Hippocampal formation (tissue), 2 donors: ENCODE measurements at places on chromosomes 5 and 9.
A peak's percentile ranks its signal among the peaks of the same experiment; 100 is the strongest.

GRCh38 chr9:130521715-130522114, 57.7 kb upstream of the FUBP3 start:
- DNase-seq, result no peak

DNA sequence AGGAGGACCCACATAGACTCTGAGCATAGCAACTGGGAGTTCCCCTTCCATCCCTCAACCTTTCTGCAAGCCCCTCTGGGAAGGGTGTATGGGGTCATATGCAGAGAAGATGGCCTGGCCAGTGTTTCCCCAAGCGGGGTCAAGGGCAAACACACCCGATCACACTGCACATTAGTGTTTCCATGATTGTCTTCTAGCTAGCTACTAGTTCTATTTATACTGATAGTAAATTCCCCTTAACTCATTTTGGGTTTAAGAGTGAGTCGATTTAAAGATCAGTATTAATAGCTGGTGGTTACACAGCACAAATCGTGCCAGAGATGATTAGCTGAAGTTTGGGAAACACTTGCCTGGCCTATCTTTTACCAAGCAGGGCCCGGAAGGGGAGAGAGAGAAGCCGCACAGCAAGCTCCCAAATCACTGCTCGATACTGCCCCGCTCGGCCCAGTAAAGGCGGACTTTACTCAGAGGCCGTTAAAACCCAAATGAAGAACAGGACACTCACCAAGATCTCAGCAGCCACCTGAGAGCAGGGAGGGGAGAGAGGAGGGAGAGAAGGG, 29.4 kb upstream of the TNIP1 start:
- DNase-seq, result no peak

DNA sequence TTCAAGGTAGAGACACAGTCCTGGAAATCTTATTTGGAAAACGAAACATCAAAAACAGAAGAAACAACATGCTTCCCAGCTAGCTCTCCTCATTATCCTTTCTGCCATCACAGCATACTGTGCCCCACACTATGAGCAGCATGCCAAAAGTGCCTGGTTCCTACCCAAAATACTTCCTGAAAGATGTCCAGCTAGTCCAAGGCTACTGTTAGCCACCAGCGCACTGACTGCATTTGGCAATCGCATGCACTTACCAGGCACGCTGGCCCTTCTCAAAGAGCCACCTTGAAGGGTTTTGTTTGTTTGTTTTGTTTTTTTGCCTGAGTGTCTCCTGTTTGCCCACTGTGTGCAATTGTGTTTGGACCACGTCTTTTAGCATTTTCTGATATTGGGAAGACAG, 6.8 kb downstream of the HSPB3 start:
- no peak for DNase-seq

GRCh38 chr5:71631070-71631469, 43.9 kb downstream of the MCCC2 start:
- no peak for DNase-seq

DNA sequence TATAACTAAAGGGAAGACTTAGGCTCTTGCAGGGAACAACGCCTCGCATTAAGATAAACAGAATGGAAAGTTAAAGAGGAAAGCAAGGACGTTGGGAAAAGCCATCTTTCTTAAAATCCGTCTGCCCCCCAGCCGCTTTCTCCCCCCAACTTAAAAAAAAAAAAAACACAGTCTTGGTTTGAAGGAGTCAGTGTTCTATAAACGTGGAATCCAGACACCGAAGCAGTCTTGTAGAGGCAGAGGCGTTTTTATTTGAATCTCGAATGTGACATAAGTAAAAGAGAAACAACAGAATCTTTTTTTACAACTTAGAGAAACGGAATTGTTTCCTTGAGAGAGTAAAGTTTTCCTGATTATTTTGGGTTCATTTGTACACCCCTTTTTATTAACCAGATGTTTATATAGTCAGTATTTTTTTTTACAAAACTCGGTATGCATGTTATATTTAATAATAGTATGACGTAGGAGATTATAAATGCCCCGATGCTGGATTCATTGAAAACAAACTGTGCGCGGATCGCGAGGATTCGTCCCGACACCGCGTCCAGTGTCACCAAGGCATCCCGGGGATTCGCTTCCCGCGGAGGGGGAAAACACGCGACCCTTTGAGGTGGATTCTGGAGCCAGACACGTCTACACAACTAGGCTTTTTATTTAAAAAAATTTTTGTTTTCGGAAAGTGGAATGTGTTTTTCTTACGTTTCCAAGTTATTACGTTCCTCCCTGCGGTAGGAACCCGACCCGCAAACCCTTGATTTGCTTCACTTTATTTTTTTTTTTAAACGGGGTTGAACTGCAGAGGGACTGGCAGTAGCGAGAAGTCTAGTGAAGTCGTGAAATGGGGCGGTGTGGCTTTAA, 6.7 kb downstream of the PTCH1 start:
- DNase-seq, result no peak

- DNase-seq, result no peak
Measured at GRCh38 chr9:4927701-4928100, 57.4 kb upstream of the JAK2 start.

- DNase-seq, result no peak
Measured at GRCh38 chr9:18999173-18999785, 33.7 kb downstream of the SAXO1 start.

DNA sequence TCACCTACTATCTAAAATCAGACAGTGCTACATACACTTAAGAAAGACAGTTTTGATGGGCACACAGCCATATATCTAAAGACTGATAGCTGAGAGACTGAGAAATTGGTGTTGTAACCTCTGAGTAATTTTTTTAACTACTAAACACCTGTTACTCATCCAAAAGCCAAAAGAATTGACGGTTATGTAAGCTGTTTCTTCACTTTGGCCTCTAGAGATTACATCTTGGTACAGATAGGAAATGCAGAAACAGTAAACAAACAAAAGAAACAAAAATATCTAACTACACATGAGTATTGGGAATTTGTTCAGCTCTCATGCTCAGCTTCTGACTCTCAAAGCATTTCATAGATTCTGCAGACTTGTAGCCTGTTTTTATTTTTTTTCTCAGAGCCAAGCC, 152.1 kb upstream of the GAS1 start:
- no peak for DNase-seq

DNA sequence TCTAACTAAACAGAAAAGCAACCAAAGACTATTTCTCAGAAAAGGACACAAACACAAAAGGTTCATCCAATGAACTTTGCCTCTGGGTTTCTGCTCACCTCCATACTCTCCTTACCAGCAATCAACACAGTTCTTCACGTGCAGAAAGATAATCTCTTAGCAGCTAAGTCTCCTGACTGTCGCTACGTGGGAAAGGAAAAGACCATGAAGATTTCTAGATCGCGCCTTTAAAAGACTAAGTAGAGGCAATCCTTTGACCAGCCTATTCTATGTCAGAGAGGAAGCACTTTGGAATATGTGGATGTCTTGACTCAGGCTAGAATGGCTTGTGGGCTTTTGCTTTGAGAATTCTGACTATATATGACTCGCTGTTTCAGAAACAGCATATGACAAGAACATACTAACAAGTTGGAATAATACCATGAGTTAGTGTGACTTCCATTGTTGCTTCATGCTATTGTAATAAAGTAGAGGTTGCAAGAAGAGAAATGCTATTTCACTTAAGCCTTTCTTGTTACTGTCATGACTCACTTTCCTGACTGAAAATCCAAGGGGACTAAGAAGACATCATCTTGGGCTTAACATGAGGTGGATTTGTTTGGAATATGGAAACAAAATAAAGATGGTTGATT, 339.5 kb upstream of the RFX3 start:
- DNase-seq, result no peak

- DNase-seq, result no peak
Measured at GRCh38 chr9:35357116-35357515, 132.8 kb upstream of the RUSC2 start.

DNA sequence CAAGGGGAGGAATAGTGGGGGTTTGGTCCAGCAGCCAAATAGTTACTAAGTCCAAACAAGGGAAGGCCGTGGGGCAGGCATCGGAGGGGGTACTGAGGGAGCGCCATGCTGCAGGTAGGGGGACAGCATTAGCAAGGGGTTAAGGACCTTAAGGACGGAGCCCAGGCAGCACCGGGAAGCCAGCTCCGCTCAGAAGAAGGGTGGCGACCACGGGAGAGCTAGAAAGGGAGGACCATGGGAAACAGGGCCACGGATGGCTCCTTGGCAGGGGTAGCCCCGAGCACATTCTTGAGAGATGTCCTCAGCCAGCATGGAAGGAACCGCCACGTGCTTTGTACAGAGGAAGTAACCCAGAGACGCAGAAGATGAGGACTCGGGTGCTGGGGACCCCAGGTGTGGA, 76.2 kb upstream of the STXBP1 start:
- no peak for DNase-seq

- peak; percentile 83 for DNase-seq
Measured at GRCh38 chr9:121289026-121289771, 21.2 kb downstream of the GSN start.

DNA sequence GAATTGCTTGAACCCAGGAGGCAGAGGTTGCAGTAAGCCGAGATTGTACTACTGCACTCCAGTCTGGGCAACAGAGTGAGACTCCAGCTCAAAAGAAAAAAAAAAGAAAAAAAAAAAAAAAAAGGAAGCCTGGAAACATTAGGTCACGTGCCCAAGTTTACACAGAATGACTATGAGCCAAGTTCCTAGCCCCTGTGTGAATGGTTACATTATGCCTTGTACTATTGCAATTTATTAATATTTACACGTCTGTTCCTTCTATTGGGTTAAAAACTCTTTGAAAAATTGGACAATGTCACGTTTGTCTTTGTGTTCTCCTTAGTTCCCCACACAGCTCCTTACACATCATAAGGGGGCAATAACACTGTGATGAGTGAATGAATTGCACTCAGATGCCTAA, 33.5 kb upstream of the SLC28A3 start:
- no peak for DNase-seq

DNA sequence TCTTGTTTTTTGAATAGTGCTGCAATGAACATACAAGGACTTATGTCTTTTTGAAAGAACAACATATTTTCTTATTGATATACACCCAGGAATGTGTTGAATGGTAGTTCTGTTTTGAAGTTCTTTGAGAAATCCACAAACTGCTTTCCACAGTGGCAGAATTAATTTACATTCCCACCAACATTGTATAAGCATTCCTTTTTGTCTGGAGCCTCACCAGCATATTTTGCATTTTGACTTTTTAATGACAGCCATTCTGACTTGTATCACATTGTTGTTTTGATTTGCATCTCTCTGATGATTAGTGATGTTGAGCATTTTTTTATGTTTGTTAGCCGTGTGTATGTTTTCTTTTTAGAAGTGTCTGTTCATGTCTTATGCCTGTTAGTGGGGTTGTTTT, 524.9 kb downstream of the SEMA5A start:
- no peak for DNase-seq

GRCh38 chr9:74861071-74861470, 26.6 kb downstream of the TRPM6 start:
- no peak for DNase-seq

- DNase-seq, result no peak
Measured at GRCh38 chr9:114314881-114315722, 7.8 kb upstream of the ORM1 start.

GRCh38 chr9:27468000-27468399, 56.1 kb upstream of the IFNK start:
- DNase-seq, result no peak

DNA sequence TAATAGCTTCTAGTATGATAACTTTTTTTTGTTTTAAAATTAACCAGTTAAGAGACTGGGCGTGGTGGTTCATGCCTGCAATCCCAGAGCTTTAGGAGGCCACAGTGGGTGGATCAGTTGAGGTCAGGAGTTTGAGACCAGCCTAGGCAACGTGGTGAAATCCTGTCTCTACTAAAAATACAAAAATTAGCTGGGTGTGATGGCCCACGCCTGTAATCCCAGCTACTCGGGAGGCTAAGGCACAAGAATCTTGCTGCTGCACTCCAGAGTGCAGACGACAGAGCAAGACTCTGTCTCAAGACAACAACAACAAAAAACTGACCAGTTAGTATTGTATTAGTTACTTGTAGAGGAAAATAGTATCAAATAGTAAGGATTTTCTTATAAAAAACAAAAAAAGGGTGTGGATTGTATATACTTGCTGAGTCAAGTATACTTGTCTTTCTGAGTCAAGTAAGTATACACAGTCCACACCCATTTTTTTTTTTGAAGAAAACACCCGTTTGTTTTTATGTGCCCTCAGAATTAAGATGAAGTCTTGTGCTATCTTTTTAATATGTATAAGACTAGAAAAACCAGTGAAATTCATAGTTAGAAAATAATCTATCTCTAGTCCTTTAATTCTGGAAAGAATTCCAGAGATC, 25.3 kb downstream of the UBAP1 start:
- no peak for DNase-seq

DNA sequence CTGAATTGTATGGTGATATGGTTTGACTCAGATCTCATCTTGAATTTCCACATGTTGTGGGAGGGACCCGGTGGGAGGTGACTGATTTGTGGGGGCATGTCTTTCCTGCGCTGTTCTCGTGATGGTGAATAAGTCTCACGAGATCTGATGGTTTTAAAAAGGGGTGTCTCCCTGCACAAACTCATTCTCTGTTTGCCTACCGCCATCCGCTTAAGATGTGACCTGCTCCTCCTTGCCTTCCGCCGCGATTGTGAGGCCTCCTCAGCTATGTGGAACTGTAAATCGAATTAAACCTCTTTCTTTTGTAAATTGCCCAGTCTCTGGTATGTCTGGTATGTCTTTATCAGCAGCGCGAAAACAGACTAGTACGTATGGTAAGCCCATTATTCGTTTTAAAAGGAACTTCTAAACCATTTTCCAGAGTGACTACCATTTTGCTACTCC, 48.7 kb downstream of the SLC36A1 start:
- DNase-seq, result no peak

- no peak for DNase-seq
Measured at GRCh38 chr5:863244-863805, 12.5 kb upstream of the ZDHHC11 start.

GRCh38 chr5:8329773-8330172, 460.8 kb downstream of the MTRR start:
- no peak for DNase-seq

- DNase-seq, result no peak
Measured at GRCh38 chr5:32512926-32513325, 68.4 kb upstream of the ZFR start.

GRCh38 chr5:173242079-173242478, 7.1 kb upstream of the NKX2-5 start:
- no peak for DNase-seq

- no peak for DNase-seq
Measured at GRCh38 chr5:34718516-34718915, 62.4 kb downstream of the RAI14 start.
